ENCODE measurements at places on chromosomes 16 and 17.

- DNase-seq, result no peak
These were observed 7.3 kb downstream of the TADA2A start for GRCh38 chr17:37413875-37414519.

DNA sequence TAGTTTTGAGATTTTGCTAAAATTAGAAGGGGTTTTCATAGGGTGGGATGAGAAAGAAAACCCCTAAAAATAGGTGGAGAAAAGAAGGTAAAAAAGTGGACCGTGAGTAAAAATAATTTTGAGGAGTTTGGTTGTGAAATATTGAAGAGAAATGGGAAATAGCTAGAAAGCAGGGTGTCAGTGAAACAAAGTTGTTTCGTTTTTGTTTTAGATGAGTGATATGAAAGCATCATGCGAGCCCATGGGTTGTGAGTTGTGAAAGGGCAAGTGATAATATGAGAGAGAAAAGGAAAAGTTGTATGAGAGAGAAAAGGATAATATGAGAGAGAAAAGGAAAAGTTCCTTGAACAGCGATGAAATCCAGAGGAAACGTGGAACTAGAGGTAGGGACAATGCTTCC, 7.3 kb upstream of the SMIM36 start:
- no peak for DNase-seq

DNA sequence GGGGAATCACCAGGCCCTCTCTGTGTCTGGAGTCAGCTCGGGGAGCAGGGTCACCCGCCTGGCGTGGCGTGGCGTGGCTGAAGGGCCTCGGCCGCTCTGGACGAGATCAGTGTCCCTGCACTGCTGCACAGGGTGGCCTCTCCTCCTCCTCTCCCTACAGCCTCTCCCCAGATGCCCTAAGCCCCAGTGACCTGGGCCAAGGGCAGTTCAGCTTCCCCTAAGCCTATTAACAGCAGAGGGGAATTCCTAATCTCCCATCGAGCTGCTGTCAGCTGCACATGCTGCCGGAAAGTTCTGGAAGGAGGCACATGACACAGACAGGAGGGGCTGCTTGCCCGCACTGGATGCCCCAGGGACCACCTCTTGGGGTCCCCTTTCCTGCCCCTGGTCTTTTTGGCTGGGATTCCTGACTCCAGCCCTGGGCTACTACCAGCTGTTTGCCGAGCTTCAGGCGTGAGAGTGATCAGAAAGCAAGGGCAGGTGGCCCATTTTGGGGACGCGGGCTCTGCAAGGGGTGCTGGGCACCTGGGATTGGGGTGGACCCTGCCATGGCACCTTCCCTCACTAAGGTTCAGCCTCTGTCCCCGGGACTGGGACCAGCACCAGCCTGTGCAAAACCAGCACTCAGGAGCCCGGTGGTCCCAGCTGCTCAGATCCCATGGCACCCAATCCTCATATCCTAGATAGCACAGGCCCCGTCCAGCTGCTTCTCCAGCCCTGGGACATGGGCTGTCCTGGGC, 794 bp downstream of the PDE6G start:
- DNase-seq, result no peak

GRCh38 chr17:72511242-72511641, 390.4 kb downstream of the SOX9 start:
- no peak for DNase-seq

DNA sequence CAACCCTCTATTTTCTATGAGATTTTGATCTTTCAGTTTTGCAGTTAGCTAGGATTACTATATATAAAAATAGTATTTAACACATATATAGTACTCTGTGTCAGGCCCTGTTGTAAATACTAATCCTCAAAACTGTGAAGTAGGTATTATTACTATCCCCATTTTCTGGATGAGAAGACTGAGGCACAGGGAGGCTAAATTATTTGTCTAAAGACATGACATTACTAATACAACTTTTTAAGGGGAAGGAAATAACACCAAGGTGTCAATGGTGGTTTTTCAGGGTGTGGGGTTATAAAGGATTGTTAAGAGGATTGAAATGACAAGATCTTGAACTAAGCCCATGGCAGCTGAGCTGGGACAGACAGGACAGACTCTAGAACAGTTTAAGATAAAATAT, 4.1 kb upstream of the WSB1 start:
- DNase-seq, result no peak

DNA sequence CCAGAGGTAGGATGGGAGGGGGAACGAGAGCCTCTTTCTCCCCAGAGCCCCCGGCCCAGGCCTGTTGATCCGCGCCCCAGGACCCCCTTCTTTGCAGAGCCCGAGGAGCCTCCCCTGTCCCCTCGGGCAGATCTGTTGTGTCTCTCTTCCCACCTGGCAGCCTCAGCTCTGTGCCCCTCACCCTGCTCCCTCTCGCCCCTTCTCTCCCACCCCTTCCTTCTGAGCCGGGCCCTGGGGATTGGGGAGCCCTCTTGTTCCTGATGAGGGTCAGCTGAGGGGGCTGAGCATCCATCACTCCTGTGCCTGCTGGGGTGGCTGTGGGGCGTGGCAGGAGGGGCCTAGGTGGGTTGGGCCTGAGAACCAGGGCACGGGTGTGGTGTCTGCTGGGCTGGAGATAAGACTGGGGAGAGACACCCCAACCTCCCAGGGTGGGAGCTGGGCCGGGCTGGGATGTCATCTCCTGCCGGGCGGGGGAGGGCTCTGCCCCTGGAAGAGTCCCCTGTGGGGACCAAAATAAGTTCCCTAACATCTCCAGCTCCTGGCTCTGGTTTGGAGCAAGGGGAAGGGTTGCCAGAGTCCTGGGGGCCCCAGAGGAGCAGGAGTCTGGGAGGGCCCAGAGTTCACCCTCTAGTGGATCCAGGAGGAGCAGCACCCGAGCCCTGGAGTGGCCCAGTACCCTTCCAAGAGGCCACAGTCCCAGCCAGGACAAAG, 65.4 kb downstream of the MRC2 start:
- DNase-seq, result no peak

- no peak for DNase-seq
These were observed 59.0 kb upstream of the TNRC6C start for GRCh38 chr17:77899498-77899897.

DNA sequence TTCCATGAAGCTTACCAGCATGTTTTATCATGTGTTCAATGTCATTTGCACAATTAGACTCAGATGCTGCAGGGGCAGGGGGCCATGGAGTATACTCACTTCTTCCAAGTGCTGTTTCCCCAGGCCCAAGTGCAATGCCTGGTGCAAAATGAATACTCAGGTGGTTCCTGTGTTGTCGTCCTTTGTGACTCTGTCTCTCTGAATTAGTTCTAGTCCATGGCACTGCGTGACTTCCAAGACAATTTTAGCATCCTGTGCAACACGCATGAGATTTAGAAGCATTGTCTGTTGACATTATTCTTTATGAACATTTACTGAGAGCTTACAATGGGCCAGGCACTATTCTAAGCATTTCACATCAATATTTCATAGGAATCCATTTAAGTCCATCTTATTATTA, 769.7 kb upstream of the RBFOX1 start:
- no peak for DNase-seq

Data from activated CD4-positive, CD25-positive, alpha-beta regulatory T cell (primary cell).